ENCODE measurements at places on chromosomes 4 and X. TPM values are rescaled to one million over a fixed set of nuclear protein-coding genes. Genes with fewer than 3 reads are reported as not detected.

Gene USP17L20
- not detected for total RNA-seq

Gene RASGEF1B
- 6.0 TPM for total RNA-seq

Gene TMSB15A
- 16.0 TPM for total RNA-seq

Gene RGN
- 3.1 TPM for total RNA-seq

- DNase-seq, result no peak
- H3K27me3 ChIP-seq, result peaks cover 49% of the 10 kb centered on the region
- no peak overlapping the region for H3K4me3 ChIP-seq
- H3K4me1 ChIP-seq, result no peaks in the 10 kb centered on the region
- H3K36me3 ChIP-seq, result peaks cover 2% of the 10 kb centered on the region
- no peak overlapping the region for H3K27ac ChIP-seq
These were observed 9.1 kb upstream of the S100G start for GRCh38 chrX:16640823-16641222.

- DNase-seq, result no peak
- no peak overlapping the region for H3K4me3 ChIP-seq
- no peak overlapping the region for H3K27ac ChIP-seq
These were observed 1007.1 kb downstream of the SH3BGRL start for GRCh38 chrX:82208975-82209374.

DNA sequence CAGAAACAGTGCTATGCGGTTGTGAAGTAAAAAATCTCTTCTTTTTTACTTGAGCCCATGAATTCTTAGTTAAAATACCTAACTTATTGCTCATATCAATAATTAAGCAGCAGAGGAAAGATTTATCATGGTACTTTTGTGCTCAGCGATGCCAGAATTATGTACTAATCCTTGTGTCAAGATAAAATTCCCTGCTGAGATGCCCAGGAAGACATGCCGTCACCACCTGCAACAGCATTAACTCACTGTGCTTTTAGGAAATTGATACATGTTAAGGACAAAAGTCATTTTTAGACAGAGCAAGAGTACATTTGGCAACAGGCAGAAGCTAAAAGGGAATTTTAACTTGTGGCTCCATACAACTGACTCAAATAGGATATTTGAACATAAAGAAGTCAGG lies 138.9 kb downstream of the NPNT start:
- H3K36me3 ChIP-seq, result no peaks in the 10 kb centered on the region
- no peak overlapping the region for H3K27ac ChIP-seq
- H3K4me1 ChIP-seq, result peaks cover 6% of the 10 kb centered on the region

DNA sequence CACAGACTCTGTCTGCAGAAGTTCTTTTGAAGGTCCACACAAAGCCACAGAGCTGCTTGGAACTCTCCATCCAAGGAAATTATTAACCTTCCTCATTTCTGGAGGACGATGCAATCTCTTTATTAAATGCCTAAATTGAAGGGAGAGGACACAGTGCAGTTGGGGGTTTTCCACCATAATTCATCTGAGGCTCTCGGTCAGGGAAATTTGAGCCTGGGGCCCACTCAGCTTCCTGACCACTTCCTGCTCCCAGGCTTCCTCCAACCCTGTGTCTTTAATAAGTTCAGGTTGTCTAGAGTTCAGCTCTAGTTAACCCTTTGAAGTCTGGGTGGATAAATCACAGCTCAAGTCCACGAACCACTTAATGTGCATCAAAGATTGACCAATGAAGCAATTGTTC lies 58.5 kb downstream of the PRPS1 start:
- H3K4me3 ChIP-seq, result no peak overlapping the region
- peaks cover 53% of the 10 kb centered on the region for H3K27me3 ChIP-seq
- H3K4me1 ChIP-seq, result peaks cover 4% of the 10 kb centered on the region

DNA sequence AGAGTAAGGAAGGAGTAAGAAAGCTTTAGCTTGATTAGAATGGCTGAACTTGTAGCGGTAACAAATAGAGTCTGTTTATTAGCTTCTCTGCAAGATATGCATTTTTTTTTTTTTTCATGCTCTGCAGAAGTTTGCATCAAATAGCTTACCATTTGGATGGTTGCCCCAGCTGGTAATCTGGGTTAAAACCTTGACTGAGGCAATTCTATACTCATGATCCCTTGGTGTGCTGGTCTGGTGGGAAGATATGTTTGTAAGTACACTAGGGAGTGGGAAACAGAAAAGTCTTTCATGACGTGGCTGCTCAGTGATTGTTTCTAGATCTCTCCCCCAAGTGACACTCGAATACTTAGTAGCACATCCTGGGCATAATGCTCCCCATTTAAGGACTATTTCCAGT lies 32.1 kb downstream of the SEPTIN11 start:
- no peak for DNase-seq
- no peak overlapping the region for H3K4me3 ChIP-seq
- no peaks in the 10 kb centered on the region for H3K36me3 ChIP-seq
- H3K27ac ChIP-seq, result peak overlapping the region; percentile 26

- DNase-seq, result peak; percentile 19
- H3K27me3 ChIP-seq, result peaks cover 6% of the 10 kb centered on the region
- H3K4me1 ChIP-seq, result no peaks in the 10 kb centered on the region
- no peak within 1 kb of the TSS for H3K4me3 ChIP-seq
- no peak within 1 kb of the TSS for H3K27ac ChIP-seq
These were observed at the start of gene IL13RA2 for GRCh38 chrX:115017455-115017854. TSS of gene IL13RA2 (minus strand) at chrX:115017616. CDS start at chrX:115017269, 347 bp downstream.

GRCh38 chrX:49250578-49250977 lies 13.9 kb downstream of the FOXP3 start:
- H3K4me1 ChIP-seq, result no peaks in the 10 kb centered on the region
- H3K4me3 ChIP-seq, result no peak overlapping the region
- peaks cover 3% of the 10 kb centered on the region for H3K27me3 ChIP-seq
- peaks cover 7% of the 10 kb centered on the region for H3K36me3 ChIP-seq
